ENCODE measurements at places on chromosomes 6 and 20.

DNA sequence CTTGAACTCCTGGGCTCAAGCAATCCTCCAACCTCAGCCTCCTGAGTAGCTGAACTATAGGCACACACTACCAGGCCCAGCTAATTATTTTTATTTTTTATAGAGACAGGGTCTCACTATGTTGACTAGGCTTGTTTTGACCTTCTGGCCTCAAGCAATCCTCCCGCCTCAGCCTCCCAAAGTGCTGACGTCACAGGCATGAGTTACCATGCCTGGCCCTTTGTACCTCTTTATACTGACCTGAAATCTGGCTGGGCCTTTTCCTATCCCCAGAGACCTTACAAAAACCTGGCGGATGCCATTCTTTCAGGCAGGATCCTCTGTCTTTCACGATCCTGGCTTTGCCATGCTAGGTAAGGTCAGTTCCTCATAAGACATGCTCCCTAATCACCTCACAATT, 11.5 kb downstream of the WFDC3 start:
- no peak for DNase-seq

- DNase-seq, result peak; percentile 52
These were observed 411.8 kb downstream of the CDKAL1 start for GRCh38 chr6:20946022-20946421.

- DNase-seq, result no peak
These were observed 336.2 kb downstream of the CDKAL1 start for GRCh38 chr6:20870493-20870892.

- peak; percentile 75 for DNase-seq
These were observed 1.1 kb downstream of the ACTL10 start for GRCh38 chr20:33667676-33668465.

GRCh38 chr20:52004018-52004417, 187.6 kb downstream of the ZFP64 start:
- no peak for DNase-seq

- DNase-seq, result no peak
These were observed 6.8 kb downstream of the OR2H2 start for GRCh38 chr6:29591677-29592076.

GRCh38 chr20:50339466-50339901, 148.9 kb downstream of the CEBPB start:
- DNase-seq, result no peak

- no peak for DNase-seq
These were observed 474.1 kb downstream of the RNF144B start for GRCh38 chr6:18861204-18861603.

- peak; percentile 90 for DNase-seq
These were observed 45.7 kb downstream of the OR2B2 start for GRCh38 chr6:27866357-27867050.

- peak; percentile 40 for DNase-seq
These were observed 21.6 kb upstream of the FBXO30 start for GRCh38 chr6:145836170-145836569.

DNA sequence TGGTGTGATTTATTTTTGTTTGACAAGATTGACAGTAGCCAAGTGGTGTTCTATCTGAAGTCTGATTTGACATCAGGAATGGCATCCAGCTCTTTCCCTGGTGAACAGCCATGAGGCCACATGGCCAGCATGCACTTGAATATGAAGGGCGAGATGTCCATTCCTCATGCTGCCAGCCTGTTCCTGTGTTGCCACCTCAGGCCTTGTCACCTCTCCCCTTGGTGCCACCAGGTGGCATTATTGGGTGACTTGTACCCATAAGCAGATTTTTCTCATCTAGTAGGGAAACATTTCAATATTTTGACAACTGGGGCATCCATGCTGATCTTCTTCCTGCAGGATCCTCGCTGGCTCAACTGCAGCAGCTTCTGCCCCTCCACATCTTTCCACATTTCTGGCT, 199.1 kb downstream of the ERMARD start:
- DNase-seq, result no peak

- peak; percentile 52 for DNase-seq
These were observed 71.5 kb downstream of the HFE start for GRCh38 chr6:26158581-26159356.

GRCh38 chr6:93193868-93194267, 225.5 kb downstream of the EPHA7 start:
- no peak for DNase-seq

Measured in mesendoderm (in vitro differentiated cells).